CD8-positive, alpha-beta T cell (primary cell): ENCODE measurements at places on chromosomes 3 and 15.
A peak's percentile ranks its signal among the peaks of the same experiment; 100 is the strongest.

DNA sequence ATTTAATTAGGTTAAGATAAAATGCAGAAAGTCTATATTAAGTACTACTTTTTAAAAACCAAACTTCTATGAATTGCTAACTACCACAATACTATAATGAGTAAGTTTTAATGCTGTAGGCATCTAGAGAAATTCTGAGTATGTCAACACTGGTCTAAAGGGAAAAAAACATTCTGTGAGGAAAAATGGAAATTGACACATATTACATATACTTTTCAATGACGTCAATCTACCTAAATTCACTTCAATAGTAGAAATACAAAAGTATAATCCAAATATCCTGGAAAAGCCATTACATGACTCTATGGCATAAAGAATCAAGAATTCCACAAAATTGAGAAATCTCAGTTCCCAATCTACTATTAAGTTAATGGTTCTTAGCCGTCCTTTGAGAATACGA, 2.2 kb downstream of the SECISBP2L start:
- no peak for DNase-seq

GRCh38 chr3:193819117-193820010, 226.4 kb downstream of the OPA1 start:
- DNase-seq = no peak

DNA sequence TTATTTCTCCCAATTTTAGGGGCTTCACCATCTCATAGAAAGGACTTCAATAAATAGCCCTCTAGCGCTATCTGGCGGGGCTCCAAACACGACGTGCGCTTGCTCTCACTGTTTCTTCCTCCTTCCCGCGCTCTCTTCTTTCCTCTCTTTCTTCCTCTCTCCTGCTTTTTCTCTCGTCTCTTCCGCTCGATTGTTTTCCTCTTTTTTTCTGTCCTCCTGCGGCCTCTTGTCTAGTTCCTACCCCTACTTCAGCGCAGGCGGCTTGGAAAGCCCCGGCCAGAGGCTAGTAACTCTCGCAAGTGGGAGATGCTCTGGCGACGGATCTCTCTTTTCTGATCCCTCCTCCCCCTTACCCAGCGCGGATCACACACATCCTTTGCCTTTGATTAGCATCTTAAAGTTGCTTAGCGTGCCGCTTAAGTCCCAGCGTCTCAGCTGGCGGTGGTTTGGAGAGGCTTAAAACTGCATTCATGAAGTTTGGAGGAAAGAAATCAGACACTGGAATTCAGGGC, 6.2 kb upstream of the MEIS2 start:
- no peak for DNase-seq

- no peak for DNase-seq
Observed at GRCh38 chr15:98842973-98843285, 164.7 kb downstream of the PGPEP1L start.

GRCh38 chr3:37864904-37865303, 3.2 kb downstream of the CTDSPL start:
- DNase-seq = peak; percentile 14

DNA sequence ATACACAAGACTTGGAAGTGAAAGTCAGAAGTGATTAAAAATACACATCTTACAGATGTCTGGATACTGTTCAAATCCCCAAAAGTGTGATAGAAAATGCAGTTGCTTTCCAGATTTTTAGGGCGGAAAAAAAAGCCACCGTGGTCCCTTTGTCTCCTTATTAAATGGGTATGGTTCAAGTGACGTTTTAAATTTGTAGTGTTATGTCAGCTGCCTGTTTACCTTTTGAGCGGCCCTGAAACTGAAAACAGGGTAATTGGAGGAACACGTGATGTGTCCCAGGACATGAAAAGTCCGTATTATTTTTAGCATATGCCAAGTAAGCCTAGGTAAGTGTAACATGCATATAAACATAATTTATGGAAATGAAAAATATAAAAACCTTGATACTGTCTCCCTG, 109.0 kb upstream of the PDZRN3 start:
- no peak for DNase-seq

GRCh38 chr3:183375787-183376186, 52.6 kb downstream of the MCF2L2 start:
- peak; percentile 19 for DNase-seq

DNA sequence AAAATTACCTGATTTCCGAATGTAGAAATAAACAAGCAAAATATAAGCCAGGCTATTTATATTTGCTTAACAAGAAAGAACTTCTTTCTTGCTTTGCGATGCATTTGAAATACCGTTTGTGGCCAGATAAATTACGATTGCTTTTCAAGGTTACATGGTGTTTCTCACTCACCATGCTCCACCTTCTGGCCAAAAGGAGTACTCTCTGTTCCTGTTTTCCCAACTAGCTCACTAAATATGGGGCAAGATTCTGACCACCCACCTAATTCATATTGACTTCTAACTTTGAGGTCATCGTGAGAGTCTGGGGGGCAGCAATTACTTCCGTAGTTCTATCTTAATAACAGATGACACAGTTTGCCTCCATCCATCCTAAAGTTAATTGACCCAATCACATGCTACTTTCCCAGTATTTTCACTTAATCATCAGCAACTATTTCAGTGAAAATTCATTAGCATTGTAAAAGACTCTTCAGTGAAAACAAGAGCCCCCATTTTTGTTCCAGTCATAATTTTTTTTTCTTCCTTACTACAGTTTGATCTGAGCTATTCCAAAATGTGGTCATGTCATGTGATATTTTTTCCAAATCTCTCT, 25.9 kb downstream of the ACP3 start:
- DNase-seq = no peak

DNA sequence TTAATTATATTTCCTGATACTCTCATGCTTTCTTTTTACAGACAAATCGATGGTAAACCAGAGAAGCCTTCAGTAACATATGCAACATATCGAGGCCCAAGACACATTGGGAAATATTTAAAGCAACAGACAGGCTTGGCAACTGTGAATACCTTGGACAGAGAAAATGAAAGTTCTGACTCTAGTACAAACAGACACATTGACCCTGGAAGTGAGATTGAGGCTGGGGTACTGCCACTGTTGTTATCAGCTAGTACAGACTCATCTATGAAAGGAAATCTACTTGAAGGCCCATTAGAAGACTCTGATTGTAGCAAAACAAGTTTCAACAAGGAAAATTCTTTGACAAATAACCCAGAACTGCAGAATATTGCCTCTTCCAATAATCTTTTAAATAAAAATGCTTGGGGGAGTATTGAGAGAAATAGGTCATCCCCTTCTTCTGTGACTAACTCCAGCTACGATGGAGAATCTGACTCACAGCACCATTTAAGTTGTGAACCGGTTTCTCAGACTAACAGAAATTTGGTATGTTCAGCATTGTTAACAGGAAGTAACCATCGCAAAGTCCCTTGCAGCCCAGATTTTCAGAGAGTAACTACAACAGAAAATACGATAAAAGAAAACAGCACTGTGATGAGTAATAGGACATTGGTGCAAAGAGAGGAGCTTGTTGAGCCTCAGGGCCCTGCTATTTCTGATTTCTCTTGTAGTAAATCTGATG, 50.2 kb downstream of the CRYBG3 start:
- DNase-seq = no peak

- DNase-seq = peak; percentile 8
Observed at GRCh38 chr15:89898614-89899294, 5.0 kb upstream of the AP3S2 start.

DNA sequence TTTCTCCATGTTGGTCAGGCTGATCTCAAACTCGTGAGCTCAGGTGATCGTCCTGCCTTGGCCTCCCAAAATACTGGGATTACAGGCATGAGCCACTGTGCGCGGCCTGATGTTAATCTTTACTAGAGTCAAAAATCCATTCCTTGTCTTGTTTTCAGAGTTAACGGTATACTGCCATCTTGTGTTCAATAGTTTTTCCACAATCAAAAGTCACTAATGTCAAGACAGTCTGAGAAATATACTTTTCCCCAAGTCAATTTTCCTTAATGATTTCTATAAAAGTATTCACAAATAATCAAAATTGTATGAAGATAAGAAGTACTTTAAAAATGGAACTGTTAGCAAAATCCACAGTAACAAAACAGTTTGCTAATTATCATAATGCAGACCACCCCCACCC, 8.5 kb downstream of the CRBN start:
- DNase-seq = peak; percentile 54

GRCh38 chr3:39207361-39208186, 15.2 kb upstream of the XIRP1 start:
- no peak for DNase-seq

DNA sequence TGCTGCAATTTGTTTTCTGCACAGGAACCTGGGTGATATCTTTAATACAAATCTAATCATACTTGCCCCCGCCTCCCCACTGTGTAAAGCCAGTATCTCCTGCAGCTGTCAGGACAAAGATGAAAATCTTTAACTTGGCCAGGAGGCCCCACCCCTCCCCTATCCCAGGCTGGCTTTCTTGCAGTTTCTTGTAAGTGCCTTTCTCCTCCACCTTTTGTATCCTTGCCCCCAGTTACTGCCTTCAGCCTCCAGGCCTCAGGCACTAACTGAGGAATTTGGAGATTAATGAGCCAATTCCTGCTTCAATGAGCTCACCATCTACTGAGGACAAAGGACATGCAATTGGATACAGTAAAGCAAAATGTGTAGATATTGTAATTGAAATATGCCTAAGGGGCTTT, 6.5 kb downstream of the GCSAM start:
- no peak for DNase-seq

DNA sequence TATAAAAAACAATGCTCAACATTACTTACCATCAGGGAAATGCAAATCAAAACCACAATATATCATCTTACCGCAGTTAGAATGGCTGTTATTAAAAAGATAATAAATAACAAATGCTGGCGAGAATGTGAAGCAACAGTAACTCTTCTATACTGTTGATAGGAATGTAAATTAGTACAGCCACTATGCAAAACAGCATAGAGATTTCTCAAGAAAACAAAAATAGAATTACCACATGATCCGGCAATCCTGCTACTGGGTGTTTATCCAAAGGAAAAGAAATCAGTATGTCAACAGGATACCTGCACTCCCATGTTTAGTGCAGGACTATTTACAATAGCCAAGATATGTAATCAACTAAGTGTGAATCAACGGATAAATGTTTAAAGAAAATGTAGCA, 48.1 kb downstream of the ADAM10 start:
- DNase-seq = no peak

DNA sequence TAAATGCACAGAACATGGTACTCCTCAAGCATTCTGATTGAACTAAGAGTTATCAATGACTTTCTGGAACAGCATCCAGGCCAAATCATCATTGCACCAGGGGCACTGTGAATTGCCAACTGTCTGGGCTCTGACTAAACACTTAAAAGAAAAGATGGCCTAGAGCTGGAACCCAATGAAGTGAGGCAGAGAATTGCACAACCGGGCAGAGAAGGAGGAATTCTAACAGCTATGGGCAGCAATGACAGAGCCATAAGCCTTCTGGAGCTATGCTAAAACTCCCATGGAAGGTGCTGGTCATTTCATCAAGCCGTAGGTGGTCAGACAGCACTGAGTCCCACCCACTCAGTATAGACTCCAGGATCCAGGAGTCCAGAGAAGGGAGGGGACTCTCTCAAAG, 48.1 kb upstream of the OXTR start:
- no peak for DNase-seq

GRCh38 chr3:139203752-139204151, 140.1 kb upstream of the MRPS22 start:
- no peak for DNase-seq

GRCh38 chr15:51936105-51936478, 35.5 kb downstream of the LEO1 start:
- DNase-seq = no peak

DNA sequence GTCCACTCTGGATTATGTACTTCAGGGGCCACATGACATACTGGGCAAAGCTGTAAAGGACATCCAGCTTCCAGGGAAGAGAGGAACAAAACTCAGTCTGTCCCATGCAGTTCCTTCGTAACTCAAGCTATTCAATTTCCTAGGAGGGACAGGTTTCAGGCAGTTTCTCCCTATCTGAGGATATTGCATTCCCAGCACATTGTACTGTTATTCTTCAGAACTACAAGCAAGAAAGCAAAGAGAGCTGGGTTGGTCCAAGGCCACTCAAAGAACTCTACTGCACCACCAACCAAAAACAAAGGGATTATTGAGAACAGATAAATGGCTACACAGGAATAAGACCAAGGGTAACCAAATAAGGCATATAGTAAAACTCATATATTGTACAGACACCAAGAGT, 117.6 kb upstream of the ARL6 start:
- no peak for DNase-seq

DNA sequence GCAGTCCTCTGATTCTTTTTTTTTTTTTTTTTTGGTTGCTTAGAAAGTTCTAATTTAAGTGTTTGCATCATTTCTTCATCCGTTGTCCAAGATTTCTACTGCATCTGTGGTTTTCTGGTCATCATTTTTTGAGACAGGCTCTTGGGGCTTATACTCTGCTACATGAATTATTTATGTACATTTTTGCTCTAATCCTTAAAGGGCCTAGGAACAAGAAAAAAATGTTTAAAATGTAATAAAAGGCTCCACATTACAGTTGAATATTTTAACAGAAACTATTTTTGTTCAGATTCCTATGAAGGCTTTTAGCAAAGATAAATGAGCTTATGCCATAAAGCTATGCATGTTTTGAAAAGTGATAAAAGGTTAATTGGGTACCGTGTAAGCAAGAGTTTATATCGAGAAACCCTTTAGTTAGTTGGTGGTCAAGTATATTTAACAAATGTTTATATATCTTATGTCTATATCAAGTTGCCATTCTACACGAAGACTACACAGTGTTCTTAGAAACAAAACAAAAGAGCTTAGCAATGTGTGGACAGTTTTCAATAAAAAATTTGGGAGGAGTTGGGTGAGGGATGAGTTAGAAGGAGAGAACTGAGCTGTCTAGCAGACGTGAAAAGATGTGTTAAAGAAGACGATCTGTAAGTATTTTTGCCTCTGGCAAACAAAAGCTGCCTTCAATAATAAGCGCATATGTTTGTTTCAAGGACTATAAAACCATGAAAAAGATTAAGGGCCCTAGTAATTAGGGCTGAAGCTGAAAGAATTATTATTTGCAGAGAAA, 563.6 kb upstream of the NAALADL2 start:
- no peak for DNase-seq
